ENCODE measurements at places on chromosomes 6 and 20.

DNA sequence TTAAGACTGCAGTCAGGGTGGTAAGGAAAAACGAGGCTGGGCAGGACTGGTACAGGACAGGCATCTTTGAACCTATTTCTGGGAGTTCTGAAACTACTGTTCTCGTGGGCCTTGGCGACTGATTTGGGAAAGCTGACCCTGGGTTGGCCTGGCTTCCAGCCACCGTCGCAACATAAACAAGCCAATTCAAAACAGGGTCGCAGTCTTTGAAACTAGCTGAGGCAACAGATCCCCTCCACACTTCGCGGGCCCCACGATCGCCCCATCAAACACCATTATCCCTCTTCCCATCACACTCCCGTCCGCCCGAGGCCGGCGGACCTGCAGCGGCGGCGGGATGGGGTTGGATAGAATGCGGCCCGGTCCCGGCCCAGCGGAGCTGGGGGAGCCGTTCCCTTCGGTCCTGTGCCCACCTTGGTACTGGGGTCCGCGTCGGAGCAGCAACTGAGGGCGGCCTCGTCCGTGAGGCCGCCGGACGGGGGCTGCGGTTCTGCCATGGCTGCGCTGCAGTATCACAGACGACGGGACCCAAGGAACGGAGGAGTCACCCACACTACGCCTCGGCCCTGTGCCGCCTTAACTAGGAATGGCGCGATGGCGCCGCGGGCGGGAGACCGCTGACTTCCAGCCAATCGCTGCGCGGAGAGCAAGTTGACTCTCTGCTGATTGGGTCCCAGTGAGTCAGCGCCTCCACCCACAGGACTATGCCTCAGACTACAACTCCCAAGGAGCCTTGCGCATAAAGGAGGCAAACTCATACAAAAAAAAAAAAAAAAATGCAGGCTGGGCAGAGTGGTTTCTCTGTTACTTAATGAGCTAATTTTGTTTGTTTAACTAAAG, at the start of gene GLO1:
Gene GLO1, minus strand, starts transcription at position 588 of the 840 bp plus-strand sequence. Its CDS starts 91 bp downstream, at position 497.
- peak; percentile 24 for DNase-seq

DNA sequence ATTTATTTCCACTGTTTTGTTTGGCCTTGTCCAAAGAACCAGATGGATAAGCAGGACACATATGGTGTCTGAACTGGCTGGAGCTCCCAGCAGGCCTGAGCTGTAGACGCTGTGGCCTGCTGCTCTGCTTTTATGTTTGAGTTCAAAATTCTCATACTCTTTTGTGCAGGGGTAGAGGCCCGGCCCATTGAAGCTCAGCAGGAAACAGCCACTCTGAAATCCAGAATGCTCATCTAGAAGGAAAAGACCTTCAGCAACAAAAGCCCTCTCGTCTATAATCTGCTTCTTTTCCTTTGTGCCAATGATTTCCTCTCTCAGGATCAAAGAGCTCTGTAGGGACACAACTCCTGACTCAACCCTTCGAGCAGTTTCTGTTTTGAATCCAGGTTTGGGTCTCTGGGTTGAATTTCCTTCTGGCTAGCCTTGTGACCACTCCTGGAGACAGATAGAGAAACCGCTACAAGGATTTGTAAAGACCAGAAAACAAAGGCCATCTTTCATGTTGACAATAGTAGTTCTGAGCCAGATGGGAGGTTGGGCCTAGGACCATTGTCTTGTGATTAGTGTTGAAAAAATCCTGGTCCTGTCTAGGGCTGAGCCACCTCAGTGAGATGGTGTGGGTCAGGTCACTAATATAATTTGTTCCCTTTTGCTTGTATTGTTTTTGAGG, 446.7 kb downstream of the BCKDHB start:
- no peak for DNase-seq

DNA sequence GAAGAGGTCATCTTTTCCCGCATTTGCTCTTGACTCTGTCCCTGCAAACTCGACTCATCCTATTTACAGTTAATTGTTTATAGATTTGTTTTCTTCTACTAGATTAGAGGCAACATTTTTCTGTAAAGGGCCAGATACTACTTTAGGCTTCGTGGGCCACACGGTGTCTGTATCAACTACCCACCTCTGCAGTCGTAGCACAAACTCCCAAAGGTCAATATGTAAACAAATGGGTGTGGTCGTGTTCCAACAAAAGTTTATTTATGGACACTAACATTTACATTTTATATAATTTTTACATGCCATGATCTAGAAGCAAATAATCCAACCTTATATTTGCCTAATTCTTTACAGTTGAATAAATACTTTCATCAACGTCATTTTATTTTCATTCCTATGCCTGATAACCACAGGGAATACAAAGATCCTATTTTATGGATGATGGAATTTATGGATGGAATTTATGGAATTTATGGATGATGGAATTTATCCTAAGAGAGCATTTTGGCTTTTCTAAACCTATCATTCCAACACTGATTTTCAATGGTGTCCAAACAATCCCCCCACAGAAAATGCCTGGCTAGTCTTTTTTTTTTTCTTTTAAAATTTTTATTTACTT, 232.8 kb downstream of the MYLK4 start:
- no peak for DNase-seq

- DNase-seq, result no peak
Measured at GRCh38 chr6:36643977-36644376, 34.5 kb upstream of the CDKN1A start.

GRCh38 chr6:15526212-15526701, 136.6 kb downstream of the DTNBP1 start:
- DNase-seq, result no peak

GRCh38 chr20:2742934-2743559, 50.5 kb downstream of the EBF4 start:
- DNase-seq, result no peak

- DNase-seq, result no peak
Measured at GRCh38 chr6:66568271-66568670, 861.2 kb upstream of the EYS start.

DNA sequence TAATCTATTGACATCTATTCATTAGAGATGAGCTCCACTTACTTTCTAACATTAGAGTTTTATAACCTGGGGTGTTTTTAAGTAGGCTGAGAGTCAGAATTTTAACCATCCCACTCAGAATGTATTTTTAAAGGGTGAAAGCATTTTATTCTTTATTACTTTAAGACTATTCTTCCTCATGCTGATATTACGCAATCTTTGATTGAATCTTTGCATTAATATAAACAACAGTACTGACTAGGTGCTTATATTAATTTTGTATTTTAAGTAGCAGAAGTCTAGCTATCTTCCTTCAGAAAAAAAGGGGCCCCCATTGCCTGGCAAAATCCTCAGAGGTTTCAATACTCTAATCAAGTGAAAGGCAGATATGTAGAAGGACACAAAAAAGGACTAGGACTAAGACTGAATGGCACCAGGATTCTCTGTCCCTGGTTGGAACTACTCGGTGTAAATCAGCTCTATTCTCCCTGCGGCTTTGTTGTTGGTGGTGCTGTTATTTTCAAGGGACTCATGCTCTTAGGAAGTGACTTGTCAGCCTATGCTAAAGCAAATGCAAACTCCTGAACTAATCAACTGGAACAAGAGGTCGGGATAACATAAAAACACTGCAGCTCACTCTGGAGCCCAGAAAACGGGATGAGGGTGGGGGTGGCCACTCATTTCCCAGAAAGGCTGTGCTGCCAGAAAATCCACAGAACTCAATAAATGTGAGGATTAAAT, 1324.4 kb downstream of the GRIK2 start:
- no peak for DNase-seq

GRCh38 chr20:43955062-43955749, 40.6 kb downstream of the TOX2 start:
- DNase-seq, result no peak

DNA sequence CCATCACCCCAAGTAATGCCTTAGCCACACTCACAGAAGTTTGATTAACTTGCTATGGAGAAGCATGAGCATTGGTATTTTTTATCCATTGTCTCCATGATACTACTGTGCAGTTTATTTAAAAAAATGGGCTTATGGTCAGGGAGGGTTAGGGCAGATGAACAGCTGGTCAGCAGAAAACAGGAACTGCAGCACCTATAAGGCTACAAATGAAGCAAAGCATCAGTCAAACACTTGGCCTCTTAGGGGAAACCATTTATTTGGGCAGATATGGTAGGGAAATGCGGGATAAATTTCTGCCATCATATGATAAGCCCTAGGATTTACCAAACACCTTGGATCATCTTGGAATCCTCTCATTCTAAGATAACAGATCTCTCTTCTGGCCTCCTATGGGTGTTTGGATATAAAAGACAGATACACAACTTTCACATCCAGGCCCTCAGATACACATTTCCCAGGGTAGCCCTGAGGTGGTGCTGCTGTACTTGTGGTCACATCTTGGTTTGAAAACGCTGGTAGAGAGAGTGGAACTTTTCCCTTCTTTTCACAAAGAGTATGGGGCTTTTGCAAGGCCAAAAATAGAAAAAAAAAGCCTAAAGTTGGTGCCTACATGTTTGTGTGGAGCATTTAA, 42.8 kb upstream of the AHI1 start:
- no peak for DNase-seq

DNA sequence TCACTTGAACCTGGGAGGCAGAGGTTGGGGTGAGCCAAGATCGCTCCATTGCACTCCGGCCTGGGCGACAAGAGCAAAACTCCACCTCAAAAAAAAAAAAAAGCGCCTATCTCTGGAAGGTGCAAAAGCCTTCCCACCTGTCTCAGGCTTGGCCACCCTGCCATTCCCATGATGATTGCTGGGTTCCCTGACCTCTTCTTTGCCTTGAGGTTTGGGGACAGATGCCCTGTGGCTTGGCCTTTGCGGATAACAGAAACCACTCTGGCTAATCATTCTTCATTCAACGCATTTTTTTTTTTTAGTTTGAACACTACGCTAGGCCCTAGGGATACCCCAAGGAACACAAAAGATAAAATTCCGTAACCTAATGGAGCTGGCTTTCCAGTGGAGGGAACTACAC, 6.8 kb upstream of the HMGA1 start:
- no peak for DNase-seq

DNA sequence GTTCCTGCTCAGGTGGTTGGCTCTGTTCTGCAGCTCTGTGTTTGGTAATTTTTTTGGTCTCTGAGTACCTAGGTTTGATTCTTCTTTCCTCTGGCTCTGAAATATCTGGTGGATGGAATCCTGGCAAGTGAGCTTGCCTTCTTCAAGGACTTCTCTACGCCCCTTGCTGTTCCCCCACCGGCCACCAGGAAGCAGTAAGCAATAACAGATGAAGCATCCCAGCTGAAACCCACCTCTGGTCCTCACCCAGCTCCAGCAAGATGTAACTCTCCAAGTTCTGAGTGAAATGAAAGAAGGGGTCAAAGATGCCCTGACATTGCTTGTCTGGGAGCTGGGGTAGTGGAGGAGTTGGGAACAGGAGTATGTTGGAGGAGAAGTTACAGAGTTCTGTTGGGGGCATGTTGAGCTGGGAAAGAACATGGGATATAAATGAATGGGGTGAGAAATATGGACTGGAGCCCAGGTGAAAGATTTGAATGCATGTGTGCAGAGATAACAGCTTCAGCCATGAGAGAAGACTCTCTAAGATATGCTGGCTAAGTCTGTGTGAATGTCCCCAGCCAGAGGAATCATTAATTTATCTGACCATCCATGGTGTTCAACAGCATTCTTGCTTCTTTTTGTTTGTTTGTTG, 51.3 kb upstream of the GLP1R start:
- DNase-seq, result no peak

DNA sequence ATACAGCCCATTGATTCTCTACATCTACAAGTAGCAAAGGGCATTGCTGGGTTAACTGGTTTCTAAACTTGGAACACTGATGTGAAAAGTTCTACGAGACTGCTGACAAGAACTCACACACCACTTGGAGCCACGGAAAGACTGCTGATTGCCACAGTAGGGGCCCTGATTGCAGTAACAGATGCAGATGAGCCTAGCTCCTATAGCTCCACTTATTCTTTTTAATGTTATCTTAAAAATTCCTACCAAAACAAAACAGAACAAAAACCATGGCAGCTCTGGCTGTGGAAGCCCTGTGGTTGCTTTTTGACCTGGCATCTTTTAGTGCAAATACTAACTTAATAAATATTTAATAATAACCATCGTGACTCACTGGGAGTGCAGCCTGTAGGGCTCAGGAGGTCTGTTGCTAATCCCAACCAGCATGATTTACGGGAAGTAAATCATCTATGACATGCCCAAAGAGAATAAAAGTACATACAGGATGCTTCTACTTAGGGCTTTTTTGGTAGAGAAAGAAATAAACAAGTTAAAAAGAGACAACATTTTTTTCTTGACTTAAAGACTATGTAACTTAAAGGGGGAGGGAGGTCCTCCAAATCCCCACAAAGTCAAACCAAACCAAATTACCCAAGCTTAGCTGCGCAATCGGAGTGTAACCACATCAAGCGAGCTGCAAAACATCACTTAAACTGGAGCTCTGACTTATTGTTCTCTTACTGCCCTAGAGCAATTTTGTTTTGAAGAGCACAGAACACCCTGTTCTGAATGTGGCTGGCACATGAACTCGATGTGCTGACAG, 87.2 kb downstream of the FKBP5 start:
- no peak for DNase-seq

GRCh38 chr6:157552081-157552747, 171.2 kb downstream of the ZDHHC14 start:
- DNase-seq, result no peak

DNA sequence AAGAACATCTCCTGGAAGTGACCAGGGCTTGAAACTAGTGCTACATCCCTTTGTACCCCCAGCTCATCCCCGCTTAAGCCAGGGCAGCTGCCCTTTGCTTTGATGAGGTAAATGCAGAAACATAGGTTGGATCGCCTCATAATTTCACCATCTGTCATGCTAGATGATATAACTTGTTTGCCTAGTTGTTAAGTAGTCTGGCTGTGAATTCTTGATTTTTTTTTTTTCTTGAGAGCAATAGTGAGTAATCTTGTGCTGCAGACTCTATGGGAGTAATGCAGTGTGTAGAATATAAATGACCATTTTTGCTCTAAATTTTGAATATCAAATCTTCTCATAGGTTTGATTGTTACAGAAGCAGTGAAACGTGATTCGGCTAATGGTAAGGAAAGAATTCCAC, 4.1 kb downstream of the TRDN start:
- DNase-seq, result no peak

GRCh38 chr6:133571681-133572080, 317.2 kb upstream of the TCF21 start:
- DNase-seq, result no peak

- no peak for DNase-seq
Measured at GRCh38 chr6:151481786-151482185, 12.0 kb upstream of the CCDC170 start.

GRCh38 chr20:4059606-4060005, 44.2 kb upstream of the RNF24 start:
- DNase-seq, result no peak

DNA sequence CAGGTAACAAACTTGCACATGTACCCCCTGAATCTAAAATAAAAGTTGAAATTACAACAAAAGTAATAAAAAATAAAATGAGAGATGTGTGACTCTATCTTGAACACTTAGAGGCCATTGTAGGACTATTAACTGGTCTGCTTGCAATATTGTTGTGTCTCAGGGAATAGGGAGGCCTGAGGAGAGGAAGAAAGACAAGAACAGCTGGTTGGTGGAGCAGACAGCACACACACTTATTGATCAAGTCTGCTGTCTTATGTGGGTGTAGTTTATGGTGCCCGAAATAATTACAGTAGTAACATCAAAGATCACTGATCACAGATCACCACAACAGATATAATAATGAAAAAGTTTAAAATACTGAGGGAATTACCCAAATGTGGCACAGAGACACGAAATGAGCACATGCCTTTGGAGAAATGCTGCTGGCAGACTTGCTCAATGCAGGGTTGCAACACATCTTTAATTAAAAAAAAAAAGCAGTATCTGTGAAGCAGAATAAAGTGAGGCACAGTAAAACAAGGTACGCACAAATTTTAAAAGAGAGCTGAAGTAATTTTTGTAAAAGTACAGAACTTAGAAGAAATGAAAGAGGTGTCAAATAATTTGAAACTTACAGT, 110.1 kb upstream of the HDAC2 start:
- no peak for DNase-seq

Measured in cortex of kidney (tissue), 1 donor.